HepG2 (cell line): ENCODE measurements at places on chromosomes 12 and 14. TPM values are rescaled to one million over a fixed set of nuclear protein-coding genes. Genes with fewer than 3 reads are reported as not detected.

Gene TC2N
- total RNA-seq, result not detected in 2 replicates

DNA sequence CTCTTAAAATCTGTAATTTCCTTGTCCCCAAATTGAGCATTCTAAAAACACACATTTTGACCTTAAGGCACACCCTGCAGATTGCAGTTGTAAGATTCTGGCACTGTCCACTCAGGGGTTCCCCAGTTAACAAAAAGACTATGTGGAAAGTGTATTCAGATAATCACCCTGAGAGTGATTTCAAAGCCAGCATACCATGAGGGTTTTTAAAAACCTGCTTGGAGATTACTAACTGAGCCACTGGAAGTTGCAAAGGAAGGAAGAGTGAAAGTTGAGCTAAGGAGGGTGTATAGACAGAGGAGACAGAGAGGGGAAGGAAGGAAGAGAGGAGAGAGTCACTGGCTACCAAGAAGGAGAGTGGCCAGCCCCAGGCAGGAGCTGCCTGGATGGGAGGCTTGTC, 82.6 kb downstream of the EML1 start:
- no peaks in the 10 kb centered on the region for H3K4me1 ChIP-seq
- no peaks in the 10 kb centered on the region for H3K36me3 ChIP-seq
- no peak overlapping the region for H3K27ac ChIP-seq
- no peaks in the 10 kb centered on the region for H3K27me3 ChIP-seq
- no peak overlapping the region for H3K4me3 ChIP-seq
- DNase-seq, result no peak

Gene SLC6A12
- total RNA-seq, result 9.5 and 18.8 TPM in 2 replicates

- H3K27ac ChIP-seq, result no peak overlapping the region
- DNase-seq, result no peak
Measured at GRCh38 chr12:67750513-67751183, 102.1 kb downstream of the DYRK2 start.

DNA sequence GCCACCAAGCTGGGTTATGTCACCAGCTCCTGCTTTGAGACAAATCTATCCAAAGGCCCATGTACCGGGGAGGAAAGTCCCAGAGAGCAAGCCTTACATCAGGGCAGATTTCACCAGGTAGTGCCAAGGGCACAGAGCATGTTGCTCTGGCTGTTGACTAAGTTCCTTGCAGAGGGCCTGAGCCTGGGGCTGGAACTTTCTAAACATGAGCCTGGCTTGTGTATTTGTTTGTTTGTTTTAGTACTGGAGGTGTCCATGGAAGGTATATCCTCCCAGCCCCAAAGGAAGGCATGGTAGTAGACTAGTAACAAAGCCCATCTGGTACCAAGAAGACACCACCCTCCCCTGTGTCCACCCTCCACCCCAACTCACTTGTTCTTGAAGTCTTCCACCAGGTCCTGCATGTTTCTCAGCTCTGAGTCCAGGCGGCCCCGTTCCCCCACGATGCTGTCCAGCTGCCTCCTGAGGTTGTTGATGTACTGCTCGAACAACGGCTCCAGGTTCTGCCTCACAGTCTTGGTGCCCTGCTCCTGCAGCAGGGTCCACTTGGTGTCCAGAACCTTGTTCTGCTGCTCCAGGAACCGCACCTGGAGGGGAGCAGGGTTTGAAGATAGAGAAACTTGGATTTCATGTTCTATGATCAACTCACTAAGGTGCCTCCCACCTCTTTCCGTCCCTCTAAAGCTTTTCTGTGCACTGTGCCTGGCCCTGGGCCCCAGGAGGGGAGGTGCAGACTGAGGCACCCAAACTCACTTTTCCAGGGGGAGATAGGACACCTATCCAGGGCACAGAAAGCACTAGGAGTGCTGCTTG, 1.4 kb downstream of the KRT5 start:
- no peak overlapping the region for H3K4me3 ChIP-seq
- no peaks in the 10 kb centered on the region for H3K4me1 ChIP-seq
- DNase-seq, result no peak
- peaks cover 8% of the 10 kb centered on the region; the same call in 1 of the 3 replicates for H3K27me3 ChIP-seq

Gene REM2
- total RNA-seq, result not detected in 2 replicates

DNA sequence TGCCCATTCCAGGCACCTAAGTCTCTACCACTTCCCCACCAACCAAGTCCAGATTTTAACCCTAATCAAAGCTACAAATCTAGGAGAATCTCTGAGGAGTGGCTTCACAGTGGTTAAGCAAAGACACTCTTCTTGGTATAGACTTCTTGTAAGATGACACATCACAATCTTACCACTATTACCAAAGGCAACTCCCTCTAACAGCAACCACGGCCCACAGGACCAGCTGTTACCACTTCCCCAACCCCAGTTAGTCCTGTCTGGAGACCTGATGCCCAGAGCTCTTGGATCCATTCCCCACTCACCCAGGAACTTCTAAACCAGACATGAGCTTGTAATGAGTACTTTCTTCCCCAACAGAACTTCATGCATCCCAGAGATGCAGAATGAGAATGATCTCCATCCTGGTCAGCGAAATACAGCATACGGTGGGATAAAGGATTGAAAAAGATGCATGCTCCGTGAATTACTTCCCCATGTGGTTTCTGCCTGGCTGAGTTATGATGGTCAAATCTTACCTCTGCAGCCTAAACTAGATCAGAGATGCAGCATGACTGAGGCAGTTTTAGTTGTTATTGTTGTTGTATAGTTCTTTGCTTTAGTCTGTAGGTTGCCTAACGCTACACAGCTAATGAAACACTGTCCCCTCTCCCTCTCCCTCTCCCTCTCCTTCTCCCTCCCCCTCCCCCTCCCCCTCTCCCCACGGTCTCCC, 87.7 kb upstream of the FOXN3 start:
- peaks cover 3% of the 10 kb centered on the region; the same call in 1 of the 2 replicates for H3K36me3 ChIP-seq
- H3K27me3 ChIP-seq, result no peaks in the 10 kb centered on the region
- no peak for DNase-seq
- H3K27ac ChIP-seq, result no peak overlapping the region

DNA sequence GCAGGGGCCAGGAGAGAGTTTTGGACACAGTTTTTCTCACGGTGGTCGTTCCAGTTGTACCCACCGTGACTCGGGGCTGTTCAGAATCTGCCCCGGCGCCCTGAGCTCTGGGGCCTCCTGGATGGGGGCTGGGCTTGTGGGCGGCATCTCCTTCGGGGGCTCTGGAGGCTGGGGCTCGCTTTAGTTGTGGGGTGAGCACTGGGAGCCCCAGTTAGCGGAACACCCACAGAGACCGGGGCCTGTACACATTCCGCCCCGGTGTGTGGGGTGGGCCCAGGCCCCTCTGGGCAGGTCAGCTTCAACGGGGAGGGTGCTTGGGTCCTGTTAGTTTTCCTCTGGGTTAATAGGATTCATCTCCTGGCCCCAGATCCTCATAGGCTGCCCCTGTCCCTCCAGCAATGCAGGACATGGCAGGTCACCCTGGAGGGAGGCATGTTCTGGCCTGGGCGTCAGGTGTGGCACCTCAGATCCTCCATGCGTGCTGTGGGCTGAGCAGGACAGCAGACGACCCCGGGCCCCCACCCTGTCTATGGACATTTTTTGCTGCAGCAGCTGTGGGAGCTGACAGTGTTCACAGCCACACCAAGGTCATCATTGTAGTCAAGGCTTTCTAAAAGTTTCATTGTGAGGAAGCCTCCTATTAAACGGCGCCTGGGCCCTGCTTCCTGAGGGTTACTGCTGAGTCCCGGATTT, 393.2 kb downstream of the TMEM121 start:
- H3K27ac ChIP-seq, result no peak overlapping the region
- H3K27me3 ChIP-seq, result no peaks in the 10 kb centered on the region
- no peak overlapping the region for H3K4me3 ChIP-seq

Gene GLT8D2
- total RNA-seq, result not detected in 2 replicates

DNA sequence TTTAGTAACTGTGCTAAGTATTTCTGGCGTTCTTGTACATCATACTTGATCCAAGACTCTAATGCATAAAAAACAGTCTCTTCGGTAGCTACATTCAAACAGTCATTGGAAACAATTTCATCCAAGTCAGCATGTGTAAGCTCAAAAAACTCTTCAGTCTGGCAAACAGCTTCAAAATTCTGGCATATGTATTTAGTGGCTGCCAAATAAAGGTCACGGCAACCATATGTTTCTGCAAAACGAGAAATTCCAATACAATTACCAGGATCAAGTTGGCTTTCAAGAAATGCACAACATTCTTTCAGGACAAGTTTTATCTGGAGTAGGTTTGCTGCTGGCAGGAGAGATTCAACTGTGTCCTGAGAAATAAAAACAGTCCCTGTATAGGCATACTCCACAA, 16.5 kb downstream of the KLHL28 start:
- no peak overlapping the region for H3K27ac ChIP-seq
- H3K4me3 ChIP-seq, result no peak overlapping the region
- H3K4me1 ChIP-seq, result no peaks in the 10 kb centered on the region
- H3K36me3 ChIP-seq, result peaks cover 14% of the 10 kb centered on the region

DNA sequence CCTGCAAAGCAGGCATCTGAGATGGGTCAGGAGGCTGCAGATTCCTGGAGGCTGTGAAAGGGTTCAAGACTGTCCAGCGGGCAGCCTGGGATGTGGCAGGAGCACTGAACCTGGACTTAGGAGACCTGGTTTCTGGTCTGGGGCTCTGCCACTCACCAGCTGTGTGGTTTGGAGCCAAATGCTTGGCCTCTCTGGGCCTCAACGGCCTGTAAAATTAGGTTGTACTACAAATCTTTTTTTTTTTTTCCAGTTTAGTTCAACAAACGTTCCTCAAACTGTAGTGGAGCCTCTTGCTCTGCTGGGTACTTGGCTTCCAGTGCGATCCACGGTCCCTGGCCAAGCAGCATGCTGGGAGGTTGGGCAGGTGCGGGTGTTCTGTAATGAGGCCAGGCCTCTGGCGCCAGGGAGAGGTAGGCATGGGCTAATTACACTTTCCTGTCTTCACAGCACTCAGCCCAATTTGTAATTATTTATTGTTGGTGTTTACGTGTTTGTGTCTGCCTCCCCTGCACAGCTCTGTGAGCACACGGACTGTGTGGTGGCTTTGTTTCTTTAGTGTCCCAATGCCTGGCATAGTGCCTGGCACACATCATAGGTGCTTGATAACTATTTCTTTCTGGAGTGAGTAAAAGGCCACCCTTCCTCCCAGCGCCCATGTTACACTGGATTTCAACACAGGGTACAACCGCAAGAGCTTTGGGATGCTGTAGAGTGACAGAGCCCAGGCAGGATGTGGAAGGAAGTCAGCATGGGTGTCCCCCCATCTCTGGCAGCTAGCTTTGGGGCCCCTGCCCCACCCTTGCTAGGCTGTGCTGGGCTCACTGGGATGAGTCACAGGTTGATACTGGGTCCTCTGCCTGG, 5.8 kb upstream of the KRT80 start:
- H3K27ac ChIP-seq, result no peak overlapping the region
- no peak overlapping the region for H3K4me3 ChIP-seq
- H3K27me3 ChIP-seq, result peaks cover 3% of the 10 kb centered on the region; the same call in 1 of the 2 replicates
- peaks cover under 1% of the 10 kb centered on the region for H3K4me1 ChIP-seq
- DNase-seq, result no peak

DNA sequence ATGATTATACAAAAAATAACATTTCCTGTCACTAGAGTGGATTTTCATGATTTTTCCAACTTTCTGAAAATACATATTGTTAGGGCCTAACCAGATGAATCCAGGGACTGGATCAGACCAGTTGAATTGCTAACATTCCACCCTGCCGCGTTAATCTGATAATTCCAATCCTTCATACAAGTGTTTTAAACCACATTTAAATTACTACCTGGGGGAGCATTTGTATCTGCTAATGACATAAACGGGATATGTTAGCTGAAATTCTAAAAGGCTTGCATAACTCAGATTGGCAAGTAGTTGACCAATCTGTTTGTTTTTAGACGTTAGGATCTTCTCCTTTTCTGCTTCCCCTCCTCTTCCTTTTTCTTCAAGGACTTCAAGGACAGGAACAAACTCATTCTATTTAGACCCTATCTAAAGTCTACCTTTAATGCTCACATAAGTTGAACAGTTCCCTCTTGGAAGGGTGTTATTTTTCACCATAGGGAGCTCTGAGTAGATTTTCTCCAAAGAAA, 239.0 kb downstream of the ADAMTS20 start:
- no peaks in the 10 kb centered on the region for H3K27me3 ChIP-seq
- H3K4me1 ChIP-seq, result no peaks in the 10 kb centered on the region
- no peak for DNase-seq
- no peak overlapping the region for H3K4me3 ChIP-seq

GRCh38 chr14:91341334-91341733, 76.3 kb downstream of the CCDC88C start:
- H3K36me3 ChIP-seq, result peaks cover 4% of the 10 kb centered on the region
- no peak overlapping the region for H3K4me3 ChIP-seq
- no peaks in the 10 kb centered on the region for H3K4me1 ChIP-seq
- H3K27me3 ChIP-seq, result no peaks in the 10 kb centered on the region
- no peak overlapping the region for H3K27ac ChIP-seq

DNA sequence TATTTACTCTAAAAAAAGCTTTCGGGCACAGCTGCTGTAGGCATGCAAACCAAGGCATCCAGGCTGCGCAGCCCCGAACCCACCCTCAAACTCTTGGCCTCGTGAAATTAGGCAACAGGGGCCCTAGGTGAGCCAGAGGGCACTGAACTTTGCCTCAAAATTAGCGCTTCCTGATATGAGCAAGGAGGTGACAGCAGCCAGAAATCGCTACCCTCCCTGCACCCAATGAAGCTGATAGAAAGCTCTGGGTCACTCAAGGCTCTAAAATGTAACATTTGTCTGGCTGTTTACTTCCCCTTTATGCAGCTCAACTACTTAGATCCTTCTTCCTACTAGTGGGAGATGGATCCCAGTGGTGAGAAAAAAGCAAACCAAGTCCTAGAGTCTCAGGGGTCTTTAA, 61.8 kb downstream of the PITPNM2 start:
- peak overlapping the region; percentile 36 for H3K27ac ChIP-seq
- no peaks in the 10 kb centered on the region for H3K36me3 ChIP-seq
- H3K4me3 ChIP-seq, result no peak overlapping the region
- DNase-seq, result no peak
- peaks cover 79% of the 10 kb centered on the region for H3K4me1 ChIP-seq

GRCh38 chr14:99671235-99672224, 12.6 kb upstream of the CYP46A1 start:
- peaks cover 3% of the 10 kb centered on the region; the same call in 1 of the 2 replicates for H3K27me3 ChIP-seq
- H3K4me3 ChIP-seq, result no peak overlapping the region
- H3K36me3 ChIP-seq, result no peaks in the 10 kb centered on the region

- H3K4me1 ChIP-seq, result no peaks in the 10 kb centered on the region
- no peak overlapping the region for H3K27ac ChIP-seq
- H3K4me3 ChIP-seq, result no peak overlapping the region
- peak; percentile 10 for DNase-seq
- no peaks in the 10 kb centered on the region for H3K27me3 ChIP-seq
Measured at GRCh38 chr12:43914923-43915468, 79.1 kb downstream of the TMEM117 start.

Gene CLIP1
- 28.9 and 30.2 TPM in 2 replicates for total RNA-seq

DNA sequence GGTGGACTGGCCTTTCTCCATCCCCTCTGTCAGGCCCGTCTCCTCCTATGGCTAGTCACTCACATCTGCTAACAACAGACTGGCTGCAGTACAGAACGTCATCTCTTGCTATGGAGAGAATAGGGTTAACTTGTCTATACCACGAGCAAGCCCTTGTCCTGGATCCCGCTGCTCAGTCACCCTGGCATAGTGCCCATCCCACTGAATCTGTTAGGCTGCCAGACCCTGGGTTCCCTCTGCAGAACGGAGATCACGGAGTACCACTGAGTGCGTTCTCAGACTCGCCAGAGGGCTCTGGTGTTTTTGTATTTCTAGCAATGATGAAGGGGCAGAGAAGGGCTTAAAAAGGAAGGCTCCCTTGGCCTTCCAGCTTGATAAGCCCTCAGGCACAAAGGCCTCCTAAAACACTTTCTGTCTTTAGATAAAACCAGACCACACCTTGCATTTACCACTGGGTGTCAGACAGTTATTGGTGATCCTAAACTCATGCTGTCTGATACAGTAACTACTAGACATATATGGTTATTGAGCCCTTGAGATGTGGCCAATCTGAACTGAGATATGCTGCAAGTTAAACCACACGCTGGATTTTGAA, 6.3 kb upstream of the NRIP2 start:
- no peak overlapping the region for H3K4me3 ChIP-seq
- peaks cover 4% of the 10 kb centered on the region for H3K36me3 ChIP-seq
- peaks cover 13% of the 10 kb centered on the region for H3K4me1 ChIP-seq

Gene INTS13
- 43.7 and 62.3 TPM in 2 replicates for total RNA-seq
